ENCODE measurements at places on chromosomes 5 and 9.

- peak; percentile 44 for DNase-seq
Observed at GRCh38 chr5:123422433-123423277, 548 bp downstream of the CEP120 start.

GRCh38 chr9:125617087-125617486 is 89.9 kb downstream of the MAPKAP1 start:
- DNase-seq, result no peak

GRCh38 chr5:172565455-172565854 is 75.6 kb upstream of the NEURL1B start:
- DNase-seq, result no peak

GRCh38 chr5:53246042-53246836 is 136.7 kb upstream of the MOCS2 start:
- no peak for DNase-seq

- DNase-seq, result no peak
Observed at GRCh38 chr5:87887247-87887646, 381.4 kb downstream of the TMEM161B start.

GRCh38 chr9:110808599-110808980 is 140.0 kb downstream of the MUSK start:
- DNase-seq, result peak; percentile 56

- DNase-seq, result no peak
Observed at GRCh38 chr9:114968671-114969070, 38.3 kb upstream of the TNFSF8 start.

DNA sequence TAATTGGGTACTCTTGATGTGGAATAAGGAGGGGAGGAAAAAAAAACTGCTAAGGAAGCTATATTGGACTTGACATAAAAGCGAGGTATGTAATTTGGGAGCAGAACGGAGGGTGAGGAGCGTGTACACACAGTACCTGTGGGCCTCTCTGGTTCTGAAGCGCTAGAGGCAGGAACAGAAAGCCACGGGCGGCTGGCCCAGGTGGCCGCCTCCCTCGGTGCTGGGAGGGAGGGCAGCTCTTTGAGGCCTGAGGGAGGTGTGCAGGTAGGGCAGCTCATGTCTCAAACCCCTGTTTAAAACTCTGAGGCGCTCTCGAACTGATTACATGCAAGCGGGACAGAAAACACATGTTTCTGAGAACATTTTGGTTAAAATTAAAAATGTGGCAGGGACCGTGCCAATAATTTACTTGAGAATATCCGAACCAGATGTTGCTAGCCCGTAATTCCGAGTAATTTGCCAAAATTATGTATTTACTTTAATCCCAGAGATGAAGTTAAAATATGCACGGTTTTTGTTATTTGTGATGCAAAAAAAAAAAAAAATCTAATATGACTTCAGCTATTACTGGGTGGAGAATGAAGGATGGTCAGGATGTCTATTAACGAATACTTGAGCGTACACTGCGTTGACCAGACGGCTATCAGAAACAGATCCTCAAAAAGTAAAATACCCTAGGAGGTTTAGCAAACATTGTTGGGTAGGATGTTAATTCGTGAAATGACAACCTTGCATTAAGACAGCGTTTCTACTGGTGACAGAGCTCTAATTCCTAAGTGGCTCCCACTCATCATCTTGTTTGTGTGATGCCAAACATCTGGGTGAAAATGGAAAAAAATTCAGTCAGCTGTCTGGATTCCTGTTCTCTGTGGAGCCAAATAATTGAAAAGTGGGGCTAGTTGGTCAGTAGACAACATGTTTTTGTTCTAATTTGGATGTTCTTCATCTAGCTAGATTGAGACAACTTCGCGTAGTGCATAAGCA is 24.4 kb upstream of the STC2 start:
- no peak for DNase-seq

DNA sequence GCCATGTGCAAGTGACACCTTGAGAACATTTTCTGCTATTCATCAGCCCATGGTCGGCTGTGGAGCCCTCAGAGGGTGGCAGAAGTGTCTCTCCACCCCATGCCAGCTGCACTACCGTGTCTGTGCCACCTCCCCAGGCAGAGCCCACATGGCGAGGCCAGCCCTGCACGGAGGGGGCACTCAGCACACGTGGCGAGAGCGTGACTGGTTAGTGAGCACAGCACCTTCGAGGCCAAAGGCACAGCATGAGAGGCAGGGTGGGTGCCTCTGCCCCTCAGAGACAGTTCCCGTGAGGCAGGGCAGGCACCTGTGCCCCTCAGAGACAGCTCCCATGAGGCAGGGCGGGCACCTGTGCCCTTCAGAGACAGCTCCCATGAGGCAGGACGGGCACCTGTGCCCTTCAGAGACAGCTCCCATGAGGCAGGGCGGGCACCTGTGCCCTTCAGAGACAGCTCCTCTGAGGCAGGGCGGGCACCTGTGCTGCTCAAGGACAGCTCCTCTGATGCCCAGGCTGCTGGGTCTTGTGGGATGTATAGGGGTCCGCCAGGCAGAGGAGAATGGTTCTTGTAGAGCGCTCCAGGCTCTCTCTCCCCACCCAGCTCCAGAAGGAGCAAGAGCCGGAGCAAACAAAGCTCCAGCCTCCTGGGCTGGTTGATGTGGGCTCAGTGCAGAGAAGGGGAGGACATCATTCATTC is 179.8 kb upstream of the PPP1R26 start:
- DNase-seq, result no peak

- no peak for DNase-seq
Observed at GRCh38 chr5:93054424-93055163, 526.4 kb downstream of the NR2F1-AS1 start.

DNA sequence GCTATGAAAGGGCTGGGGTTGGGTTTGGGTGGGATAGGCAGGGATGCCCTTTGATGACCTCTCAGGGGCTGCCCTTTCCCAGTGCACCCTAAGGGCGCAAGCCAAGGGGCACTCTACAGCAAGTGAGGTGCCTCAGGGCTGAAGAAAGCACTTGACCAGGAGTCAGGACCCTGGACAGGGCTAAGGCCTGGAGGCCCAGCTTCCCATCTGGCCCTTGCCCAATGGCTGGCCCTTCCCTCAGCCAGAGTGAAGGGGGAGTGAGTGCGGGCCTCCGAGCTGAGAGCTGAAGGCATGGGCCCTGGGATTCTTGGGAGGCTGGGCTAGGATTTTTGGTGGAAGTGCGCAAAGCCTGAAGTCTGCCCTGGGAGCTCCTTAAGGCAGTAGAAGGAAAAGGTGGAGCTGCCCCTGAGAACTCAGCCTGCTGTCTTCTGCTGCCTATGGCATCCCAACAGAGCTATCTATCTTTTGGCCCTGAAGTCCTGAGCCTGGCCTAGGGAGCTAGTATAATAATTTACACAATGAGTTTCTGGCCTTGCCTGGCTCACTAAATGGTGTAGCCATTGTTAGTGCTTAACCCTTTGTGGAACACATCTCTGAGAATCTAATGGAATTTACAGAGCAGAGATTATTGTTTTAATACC is 16.4 kb downstream of the JADE2 start:
- no peak for DNase-seq

DNA sequence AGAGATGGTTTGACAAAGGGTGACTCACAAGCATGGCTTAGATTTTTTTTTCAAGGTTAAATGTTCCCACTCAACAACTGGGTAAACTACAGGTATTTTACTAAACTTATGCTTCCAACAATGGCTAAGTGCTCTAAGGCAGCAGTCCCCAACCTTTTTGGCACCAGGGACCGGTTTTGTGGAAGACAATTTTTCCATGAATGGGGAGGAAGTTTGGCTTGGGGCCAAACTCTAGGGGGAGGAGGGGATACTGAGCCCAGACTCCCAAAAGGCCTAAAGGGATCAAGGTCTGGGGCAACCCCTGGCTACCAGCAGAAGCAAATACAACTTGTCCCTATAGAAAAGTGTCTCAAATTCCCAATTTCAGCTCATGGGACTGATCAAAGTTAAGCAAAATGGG is 32.0 kb upstream of the HSD17B3 start:
- no peak for DNase-seq

DNA sequence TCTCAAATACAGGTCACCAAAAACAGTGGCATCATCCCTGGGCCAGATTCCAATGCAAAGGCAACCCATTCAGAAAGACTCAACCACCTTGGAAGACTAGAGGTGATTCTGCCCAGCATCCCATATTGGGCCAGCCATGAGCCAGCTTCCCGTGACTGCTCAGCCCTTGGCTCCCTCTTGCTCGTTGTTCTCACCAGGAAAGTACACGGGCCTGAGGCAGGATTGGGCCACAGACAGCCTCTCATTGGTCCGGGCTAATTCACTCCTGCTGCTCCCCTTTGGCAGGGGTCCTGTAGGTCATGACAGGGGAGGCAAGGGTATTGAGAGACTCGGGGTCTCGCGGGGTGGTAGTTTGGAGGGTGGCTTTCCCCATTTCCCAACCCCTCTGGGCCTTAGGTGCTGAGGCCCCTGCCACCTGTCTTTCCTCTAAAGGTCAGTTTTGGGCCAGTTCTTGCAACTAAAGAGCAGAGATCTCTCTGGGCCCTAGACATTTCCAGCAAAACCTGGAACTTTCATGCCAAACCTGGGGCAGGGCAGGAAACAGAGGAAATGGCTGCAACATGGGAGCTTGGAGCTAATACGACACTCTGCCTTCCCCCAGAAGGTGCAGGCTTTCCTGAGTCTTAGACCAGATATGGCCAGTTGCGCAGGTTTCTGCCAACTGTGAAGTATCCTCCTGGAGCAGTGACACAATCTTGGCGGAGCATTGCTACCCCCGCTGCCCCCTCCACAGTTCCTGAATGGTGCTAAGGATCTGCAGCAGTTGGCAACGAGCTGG is 22.0 kb upstream of the FGFR4 start:
- no peak for DNase-seq

- no peak for DNase-seq
Observed at GRCh38 chr5:112692472-112692871, 45.2 kb upstream of the APC start.

DNA sequence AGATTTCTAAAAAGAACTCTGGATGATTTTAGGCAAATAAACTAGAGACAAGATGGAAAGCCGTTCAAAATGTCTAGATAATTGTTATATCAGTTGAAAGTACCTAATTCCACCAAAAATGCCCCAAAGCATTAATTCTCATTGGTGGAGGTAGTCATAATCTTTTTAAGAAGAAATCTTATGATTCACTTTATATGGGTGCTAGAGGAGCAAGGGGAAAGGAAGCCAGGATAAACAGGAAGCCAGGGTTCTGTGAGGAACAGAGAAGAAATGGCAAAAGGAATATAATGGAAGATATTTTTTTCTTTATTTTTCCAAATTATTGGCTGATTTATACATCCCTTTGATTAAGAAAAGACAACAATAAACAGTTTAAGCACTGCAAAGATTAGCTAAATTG is 7.8 kb downstream of the YIPF5 start:
- DNase-seq, result no peak

Data from GM13977 (cell line).